Mucosa of descending colon (tissue), 3 donors: ENCODE measurements at places on chromosomes 2 and 18.

GRCh38 chr2:54512663-54513362 is 56.7 kb downstream of the SPTBN1 start:
- DNase-seq, result no peak

DNA sequence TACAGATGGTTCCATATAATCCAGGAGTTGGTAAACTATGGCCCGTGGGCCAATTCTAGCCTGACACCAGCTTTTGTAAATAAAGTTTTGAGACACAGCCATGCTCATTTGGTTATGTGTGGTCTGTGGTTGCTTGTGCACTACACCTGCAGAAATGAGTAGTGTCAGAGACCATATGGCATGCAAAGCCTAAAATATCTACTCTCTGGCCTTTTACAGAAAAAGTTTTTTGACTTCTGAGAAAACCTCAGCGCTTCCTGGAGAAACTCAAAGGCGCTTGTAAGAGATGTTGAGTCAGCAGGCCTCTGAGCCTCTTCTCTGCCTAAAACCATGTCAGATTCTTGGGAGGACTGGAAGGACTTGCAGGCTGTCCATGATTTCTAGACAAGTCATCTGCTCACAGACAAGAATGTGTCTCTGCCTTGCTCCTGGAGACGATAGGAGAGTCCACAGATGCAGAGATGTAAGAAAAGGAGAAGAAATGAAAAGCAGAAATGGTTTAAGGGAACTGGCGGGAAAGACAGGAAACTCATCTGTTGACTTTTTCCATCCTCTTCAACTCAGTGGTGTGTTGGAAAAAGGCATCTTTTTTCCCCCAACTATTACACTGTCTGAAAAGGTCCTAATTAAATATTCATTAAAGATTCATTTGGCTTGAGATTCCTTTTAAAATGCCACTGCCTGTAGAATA is 5.2 kb downstream of the TTC39C start:
- DNase-seq, result no peak

DNA sequence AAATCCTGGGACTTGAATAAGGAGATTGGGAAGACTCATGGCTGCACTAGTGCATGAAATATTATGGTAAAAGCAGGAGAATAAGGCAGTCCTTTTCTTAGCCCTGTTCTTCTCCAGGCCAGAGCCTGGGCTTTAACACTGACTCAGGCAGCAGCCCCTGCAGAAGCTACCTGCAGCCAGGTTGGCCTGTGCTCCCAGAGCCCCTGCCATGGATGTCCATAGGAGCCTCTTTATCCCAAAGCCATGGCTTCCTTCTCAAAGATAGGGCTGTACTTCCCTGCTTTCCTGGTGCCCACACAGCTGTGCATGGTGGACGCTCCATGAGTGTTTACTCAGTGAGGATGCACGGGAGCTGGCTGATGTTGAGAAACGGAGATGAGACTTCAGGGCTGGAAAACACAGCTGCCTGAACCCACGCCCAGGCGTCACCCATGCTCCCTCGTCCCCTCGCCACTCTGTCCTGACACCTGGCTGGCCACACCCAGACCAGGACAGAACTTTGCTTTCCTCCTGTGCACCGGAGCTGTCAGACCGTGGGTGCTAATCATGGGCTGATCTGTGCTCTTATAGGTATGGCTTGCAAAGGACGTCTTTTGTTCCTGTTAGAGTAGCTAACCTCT is 135.5 kb downstream of the GLI2 start:
- no peak for DNase-seq

DNA sequence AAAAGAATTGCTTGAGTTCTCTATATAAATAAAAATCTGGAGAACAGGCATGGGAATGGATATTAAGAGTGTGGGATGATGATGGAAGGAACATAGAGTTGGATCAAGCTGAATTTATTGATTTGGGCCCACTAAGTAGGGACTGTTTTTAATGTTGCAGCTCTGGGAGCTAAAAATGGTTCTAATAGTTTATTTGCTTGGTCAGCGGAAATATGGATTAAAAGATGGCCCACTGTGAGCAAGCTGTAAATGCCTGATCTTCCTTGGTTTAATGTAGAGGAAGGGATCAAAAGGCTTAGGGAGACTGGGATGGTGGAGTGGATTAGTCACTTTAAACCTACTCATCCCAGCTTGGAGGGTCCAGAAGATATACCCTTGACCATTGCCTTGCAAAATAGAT is 429.4 kb upstream of the NXPH2 start:
- no peak for DNase-seq
